ENCODE measurements at places on chromosomes 1 and 21.

- no peak for DNase-seq
These were observed 13.4 kb upstream of the SLC6A17 start for GRCh38 chr1:110136911-110137310.

DNA sequence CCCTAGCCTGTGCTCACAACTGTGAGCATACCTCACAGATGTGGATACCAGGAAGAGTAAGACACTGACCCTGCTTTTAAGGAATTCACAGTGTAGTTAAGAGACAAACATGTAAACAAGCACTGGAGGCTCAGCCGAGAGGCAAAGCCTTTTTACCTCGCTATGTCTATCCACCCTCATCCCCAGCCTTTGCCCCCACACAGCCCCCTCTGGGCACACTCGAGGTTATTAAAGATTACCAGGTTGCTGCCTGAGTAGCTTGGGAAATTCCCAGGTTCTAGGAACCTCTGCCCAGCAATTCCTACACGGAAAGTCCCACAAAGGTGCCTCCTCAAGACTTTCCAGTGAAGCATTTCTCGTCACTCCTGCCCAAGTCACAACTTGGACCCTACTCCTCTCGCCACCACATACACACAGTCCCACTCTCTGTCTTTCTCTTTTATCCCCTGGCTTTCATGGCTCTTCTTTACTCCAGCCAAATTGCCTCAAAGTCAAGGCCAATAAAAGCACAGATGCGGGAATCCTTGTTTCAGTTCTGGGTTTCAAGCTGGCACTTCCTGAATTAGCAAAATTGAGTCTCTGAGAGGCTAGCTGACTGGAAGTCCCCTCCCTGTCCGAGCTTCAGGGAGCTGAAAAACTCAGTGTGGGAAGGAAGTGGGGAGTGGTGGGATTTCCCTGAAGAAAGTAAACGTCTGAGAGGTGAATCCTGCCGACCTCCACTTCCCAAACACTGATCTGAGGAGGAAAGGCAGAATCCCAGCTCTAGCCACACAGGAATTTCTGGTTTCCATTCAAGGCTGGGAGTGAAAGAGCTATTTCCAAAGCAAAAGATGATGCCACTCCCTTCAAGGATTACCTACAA lies 7.6 kb downstream of the DENND2D start:
- DNase-seq = peak; percentile 25

DNA sequence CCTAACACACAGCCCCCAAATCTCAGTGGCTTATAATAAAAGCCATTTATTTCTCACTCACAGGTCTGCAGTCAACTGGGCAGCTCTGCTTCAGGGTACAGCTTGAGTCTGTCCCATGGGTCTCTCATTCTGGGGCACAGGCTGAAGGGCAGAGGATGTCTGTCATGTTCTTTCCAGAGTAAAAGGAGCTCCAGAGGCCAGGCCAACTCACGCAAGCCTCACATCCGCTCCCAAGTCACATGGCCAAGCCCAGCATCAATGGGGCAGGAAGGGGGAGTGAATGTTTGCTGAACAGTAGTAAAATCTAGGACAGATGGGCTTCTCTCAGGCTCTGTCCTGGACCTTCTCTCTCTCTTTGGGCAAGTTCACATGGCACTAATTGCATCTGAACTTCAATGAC lies 7.1 kb upstream of the SSBP3 start:
- DNase-seq = peak; percentile 74

DNA sequence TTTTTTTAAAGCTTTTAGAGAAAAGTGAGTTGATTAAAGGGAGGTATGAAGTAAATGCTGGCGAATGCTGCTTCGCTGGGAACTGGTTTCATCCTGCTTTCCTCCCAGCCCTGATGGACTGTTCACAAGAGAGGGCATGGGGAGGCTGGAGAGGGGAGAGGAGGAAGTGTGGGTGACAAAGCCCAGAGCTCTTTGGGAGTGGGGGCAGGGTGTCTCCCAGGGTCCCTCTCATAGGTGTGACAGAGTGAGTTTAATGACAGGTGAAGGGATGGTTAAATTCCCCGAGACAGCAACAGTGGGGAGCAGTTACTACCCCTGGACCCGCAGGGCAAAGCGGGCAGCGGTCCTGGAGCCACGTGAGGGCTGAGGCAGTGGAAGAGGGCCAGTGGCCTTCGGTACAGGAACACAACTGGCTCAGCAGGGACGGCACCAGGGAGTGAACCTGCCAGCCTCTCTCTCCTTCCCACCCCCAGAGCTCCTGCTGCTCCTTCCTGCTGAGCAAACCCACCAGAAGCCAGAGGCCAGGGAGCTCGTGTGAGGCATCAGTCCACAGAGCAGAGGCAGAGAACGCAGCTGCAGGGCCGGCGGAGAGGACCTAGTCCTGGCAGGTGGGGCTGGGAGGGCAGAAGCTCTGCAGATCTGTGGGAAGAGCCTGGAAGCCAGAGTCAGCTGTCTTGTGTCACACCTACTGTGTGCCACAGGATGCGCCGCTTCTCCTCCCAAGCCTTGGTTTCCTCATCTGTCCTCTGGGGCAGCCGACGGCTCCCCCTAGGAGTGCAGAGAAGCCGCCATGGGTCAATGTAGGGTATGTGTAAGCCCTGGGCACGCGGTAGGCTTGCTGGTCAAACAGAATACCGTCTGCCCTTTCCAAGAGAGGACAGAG lies 20.9 kb upstream of the LRP8 start:
- DNase-seq = no peak

DNA sequence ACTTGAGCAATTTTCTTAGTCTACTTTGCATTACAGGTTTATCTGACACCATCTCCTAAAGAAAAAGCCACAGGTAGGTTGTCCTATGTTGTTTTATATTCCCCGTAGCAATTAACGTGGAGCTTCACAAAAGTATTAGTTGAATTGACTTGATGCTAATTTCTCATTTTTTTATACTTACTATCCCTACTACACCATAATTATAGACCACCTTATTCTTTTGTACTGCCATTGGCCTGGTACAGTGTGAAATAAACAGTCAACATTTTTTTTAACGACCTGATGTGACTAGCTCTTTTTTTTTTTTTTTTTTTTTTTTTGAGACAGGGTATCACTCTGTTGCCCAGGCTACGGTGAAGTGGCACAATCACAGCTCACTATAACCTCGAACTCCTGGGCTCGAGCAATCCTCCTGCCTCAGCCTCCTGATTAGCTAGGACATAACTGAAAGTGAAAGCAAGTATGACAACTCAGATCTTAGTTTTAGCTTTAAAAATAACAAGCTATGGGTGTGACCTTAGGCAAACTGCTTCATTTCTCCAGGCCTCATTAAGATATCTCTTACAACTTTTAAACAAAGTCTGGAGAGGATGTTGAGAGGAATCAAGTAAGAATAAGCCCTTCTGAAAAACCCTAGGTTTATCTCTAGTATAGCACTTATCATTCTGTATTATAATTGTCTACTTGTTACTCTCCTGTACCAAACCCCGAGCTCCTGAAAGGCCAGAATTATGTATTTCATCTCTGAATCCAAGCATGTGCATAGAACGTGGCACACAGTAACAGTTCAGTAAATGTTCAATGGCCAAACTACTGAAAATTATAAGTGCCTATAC lies 49.5 kb downstream of the LUZP1 start:
- peak; percentile 14 for DNase-seq

GRCh38 chr1:209227171-209227570 lies 356.3 kb upstream of the CAMK1G start:
- DNase-seq = no peak

- DNase-seq = no peak
These were observed 7.9 kb downstream of the TMEM201 start for GRCh38 chr1:9596415-9597123.

GRCh38 chr1:220691053-220691684 lies 1.0 kb downstream of the C1orf115 start:
- DNase-seq = no peak

DNA sequence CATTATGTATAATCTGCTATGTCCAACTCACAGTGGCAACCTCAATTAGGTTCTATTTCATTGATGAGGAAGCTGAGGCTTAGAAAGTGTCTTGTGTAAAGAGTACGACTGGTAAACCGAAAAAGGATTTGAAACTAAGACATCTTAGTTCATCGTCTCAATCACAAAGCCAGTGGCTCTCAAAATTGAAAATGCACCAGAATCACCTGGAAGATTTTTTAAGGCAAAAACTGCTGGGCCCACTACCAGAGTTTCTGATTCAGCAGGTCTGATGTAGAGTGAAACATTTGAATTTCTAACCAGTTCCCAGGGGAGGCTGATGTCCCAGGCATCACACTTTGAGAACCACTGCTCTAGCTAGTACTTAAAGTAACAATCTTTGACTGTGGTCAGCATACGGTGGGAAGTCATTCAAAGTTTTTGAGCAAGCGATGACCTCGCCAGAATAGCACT lies 5.2 kb upstream of the LRRC53 start:
- no peak for DNase-seq

DNA sequence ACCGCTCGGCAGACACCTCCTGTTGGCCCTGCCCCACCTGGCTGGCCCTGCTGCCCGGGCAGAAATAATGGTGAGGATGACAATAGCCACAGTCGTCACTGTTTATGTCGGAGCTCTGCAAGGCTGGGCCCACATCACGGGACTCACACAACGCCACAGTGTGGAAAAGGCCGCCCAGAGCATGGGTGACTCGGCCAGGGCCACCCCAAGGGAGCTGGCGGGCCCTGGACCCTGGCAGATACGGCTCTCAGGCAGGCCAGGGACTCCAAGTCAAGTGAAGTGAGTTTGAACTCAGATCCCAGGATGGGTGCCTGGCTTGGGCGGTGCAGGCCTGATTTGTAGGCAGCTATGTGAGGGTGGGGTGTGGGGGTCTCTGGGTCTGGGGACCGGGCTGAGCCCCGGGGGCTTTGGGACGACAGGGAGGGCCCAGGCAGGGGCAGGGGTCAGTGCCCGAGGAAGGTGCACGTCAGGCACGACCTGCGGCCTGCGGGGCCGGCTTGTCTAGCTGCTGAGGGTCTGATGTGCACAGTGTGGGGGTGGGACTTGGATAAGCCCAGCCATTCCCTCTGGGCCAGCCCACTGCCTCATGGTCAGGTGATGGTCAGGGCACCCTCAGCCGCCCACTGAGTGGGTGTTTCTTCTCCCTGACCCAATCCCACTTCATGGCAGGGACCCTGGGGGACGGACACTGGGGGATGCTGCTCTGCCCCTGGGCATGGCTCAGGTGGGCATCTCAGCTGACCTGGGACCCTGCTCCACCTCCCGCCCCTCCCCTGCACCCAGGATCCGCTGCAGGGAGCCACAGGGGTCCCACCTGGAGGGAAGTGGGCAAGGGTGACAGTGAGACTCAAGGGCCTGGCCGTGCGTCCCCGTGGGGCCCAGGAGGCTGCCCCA lies 1.0 kb downstream of the RNF223 start:
- DNase-seq = no peak

All from AG20443 (cell line).